Esophagus squamous epithelium (tissue), 5 donors: ENCODE measurements at places on chromosomes 1 and 21.

DNA sequence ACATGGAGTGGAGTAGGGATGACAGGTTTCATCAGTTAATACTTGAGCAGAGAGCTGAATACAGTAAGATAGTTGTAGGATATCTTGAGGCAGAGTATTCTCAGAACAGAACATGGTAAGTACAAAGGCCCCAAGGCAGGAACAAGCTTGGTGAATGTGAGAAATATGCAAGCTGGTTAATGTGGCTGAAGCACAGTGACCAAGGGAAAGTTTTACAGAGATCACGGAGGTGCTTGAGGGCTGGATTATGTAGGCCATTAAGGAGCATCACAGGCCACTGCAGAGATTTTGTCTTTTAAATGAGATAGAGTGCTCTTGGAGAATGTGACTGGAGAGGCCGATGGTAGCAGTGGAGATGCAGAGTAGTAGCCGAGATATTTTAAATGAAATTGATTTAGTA, 54.0 kb upstream of the BOLA1 start:
- no peaks in the 10 kb centered on the region for H3K36me3 ChIP-seq
- H3K27me3 ChIP-seq = no peaks in the 10 kb centered on the region
- no peak for DNase-seq
- no peak overlapping the region for H3K27ac ChIP-seq
- H3K4me1 ChIP-seq = peaks cover 47% of the 10 kb centered on the region

DNA sequence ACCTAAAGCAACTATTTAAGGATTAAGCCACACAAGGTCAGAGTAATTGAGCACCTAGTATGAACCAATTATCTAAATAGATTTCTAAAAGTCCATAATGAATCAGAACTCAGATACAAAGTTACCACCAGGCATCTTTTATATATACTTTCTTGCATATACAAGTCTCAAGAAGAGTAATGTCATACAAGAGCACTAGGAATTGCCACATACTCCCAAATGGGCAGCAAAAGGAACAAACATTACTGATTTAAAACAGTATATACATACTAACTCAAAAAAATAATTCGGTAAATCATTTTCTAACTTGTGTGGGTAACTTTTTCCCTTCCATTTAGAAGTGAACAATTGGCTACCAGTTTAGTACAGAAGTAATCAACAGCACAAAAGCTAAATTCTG, 22.1 kb downstream of the SERBP1 start:
- H3K36me3 ChIP-seq = peaks cover 6% of the 10 kb centered on the region
- no peaks in the 10 kb centered on the region for H3K27me3 ChIP-seq
- peaks cover 57% of the 10 kb centered on the region for H3K4me1 ChIP-seq
- no peak overlapping the region for H3K4me3 ChIP-seq
- H3K27ac ChIP-seq = no peak overlapping the region
- DNase-seq = no peak

GRCh38 chr1:115753361-115753760, 15.2 kb downstream of the CASQ2 start:
- H3K4me1 ChIP-seq = peaks cover 69% of the 10 kb centered on the region
- no peak for DNase-seq
- H3K4me3 ChIP-seq = no peak overlapping the region
- H3K36me3 ChIP-seq = no peaks in the 10 kb centered on the region
- H3K27ac ChIP-seq = peak overlapping the region; percentile 23
- H3K27me3 ChIP-seq = no peaks in the 10 kb centered on the region

DNA sequence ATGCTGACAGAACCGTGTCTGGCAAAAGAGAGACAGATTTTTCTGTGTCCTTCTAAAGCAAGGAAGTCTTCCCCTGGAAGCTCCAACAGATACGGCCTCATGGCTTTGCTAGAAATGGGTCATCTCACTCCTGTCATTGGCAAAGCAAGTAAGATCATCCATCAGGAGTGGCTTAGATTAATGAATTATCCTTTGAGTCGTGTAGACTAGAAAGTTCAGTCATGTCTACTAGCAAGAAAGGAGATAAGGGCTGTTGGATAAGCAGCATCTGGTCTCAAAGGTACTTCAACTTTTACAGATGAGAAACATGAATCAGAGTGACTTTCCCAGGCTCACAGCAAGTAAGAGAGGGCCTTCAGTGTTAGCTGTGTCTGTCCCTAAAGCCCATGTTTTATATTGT, 3.4 kb upstream of the AGO3 start:
- no peak overlapping the region for H3K27ac ChIP-seq
- H3K36me3 ChIP-seq = peaks cover 3% of the 10 kb centered on the region
- H3K4me1 ChIP-seq = peaks cover 4% of the 10 kb centered on the region
- H3K27me3 ChIP-seq = no peaks in the 10 kb centered on the region

DNA sequence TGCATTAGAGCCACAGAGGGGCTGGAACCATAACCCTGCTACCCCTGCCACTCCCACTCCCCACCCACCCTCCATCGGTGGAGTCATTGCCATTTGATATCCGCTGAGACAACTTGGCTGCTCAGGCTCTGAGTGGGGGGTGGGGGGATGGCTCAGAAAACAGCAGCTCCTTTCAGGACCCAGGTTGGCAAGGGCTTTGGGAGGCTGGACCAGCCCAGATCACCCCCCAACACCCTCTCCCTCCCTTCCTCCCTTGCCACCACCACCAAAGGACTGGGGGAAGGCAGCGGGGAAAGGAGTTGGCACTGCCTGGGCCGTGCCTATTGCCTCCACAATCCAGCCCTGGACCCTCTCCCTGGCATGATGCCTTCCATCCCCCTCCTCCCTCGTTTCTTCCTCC, 1.7 kb downstream of the KCNJ10 start:
- H3K4me3 ChIP-seq = no peak overlapping the region
- H3K36me3 ChIP-seq = no peaks in the 10 kb centered on the region
- H3K27ac ChIP-seq = no peak overlapping the region
- DNase-seq = no peak
- no peaks in the 10 kb centered on the region for H3K27me3 ChIP-seq
- peaks cover 16% of the 10 kb centered on the region for H3K4me1 ChIP-seq

DNA sequence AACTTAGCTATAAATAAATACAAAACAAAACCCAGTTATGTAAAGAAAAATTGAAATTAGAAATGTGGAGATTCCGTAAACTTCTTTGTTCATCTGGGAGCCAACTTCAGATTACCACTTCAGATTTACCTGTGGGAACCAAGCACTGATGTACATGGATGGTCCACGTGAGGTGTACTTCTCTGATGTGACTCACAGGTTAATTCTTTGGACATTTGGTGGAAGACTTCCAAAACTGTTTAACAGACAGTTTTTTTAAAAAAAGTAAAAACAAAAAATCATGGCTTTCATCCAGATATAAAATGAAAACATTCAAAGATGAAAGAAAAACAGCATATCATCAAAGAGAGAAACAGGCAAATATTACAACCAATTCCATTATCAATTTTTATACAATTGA, 92.0 kb downstream of the MAST2 start:
- no peaks in the 10 kb centered on the region for H3K36me3 ChIP-seq
- H3K4me1 ChIP-seq = no peaks in the 10 kb centered on the region
- no peaks in the 10 kb centered on the region for H3K27me3 ChIP-seq
- H3K27ac ChIP-seq = no peak overlapping the region

DNA sequence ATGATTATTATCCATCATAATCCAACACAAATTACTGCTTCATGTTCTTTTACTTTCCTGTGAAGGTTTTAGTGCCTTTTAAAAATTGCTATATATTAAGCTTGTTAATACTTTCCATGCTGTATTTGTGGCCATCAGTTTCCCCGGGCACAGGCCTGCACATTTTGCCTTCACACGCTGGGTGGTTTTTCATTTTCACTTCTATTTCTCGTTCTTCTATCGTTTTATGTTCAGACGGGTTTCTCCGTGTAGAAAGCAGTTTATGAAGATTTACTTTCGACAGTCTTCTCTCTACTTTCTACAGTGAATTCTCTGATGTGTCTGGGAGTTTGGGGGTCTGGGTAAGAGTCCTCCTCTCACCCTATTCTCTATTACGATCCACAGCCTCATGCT, 9.5 kb downstream of the RUNX3 start:
- H3K4me1 ChIP-seq = no peaks in the 10 kb centered on the region
- peaks cover 64% of the 10 kb centered on the region for H3K27me3 ChIP-seq
- DNase-seq = no peak
- H3K36me3 ChIP-seq = no peaks in the 10 kb centered on the region
- H3K4me3 ChIP-seq = no peak overlapping the region

GRCh38 chr1:41005876-41006275, 15.6 kb downstream of the SLFNL1 start:
- DNase-seq = no peak
- H3K4me1 ChIP-seq = peaks cover 49% of the 10 kb centered on the region
- H3K36me3 ChIP-seq = peaks cover 4% of the 10 kb centered on the region
- no peak overlapping the region for H3K27ac ChIP-seq

DNA sequence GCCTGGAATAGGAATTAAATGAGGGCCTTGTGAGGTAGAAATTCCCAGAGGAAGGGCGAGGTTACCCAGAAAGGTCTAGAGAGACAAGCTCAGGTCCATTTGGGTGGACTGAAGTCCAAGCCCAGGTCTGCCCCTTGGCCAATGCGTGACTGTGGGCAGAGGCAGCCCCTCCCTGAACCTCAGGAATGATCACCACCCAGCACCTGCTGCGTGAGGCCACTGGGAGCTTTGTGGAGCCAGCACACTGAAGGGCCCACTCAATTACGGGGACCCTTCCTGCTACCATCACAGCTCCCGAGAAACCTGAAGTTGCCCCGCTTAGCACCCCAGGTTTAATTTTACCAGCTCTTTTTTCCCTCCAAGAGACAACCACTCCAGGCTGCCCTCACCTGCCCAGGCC, 6.5 kb upstream of the MATN1 start:
- no peaks in the 10 kb centered on the region for H3K4me1 ChIP-seq
- no peak for DNase-seq
- no peak overlapping the region for H3K27ac ChIP-seq
- peaks cover 8% of the 10 kb centered on the region for H3K36me3 ChIP-seq
- no peaks in the 10 kb centered on the region for H3K27me3 ChIP-seq
- H3K4me3 ChIP-seq = no peak overlapping the region

- H3K36me3 ChIP-seq = no peaks in the 10 kb centered on the region
- no peak for DNase-seq
- H3K27ac ChIP-seq = no peak overlapping the region
- peaks cover 36% of the 10 kb centered on the region for H3K4me1 ChIP-seq
- H3K4me3 ChIP-seq = no peak overlapping the region
Observed at GRCh38 chr1:197905699-197906351, 3.4 kb downstream of the C1orf53 start.

- peaks cover 24% of the 10 kb centered on the region for H3K27me3 ChIP-seq
- H3K36me3 ChIP-seq = no peaks in the 10 kb centered on the region
- no peak overlapping the region for H3K4me3 ChIP-seq
- peak overlapping the region; percentile 29 for H3K27ac ChIP-seq
- DNase-seq = no peak
Observed at GRCh38 chr1:7552402-7552801, 218.7 kb upstream of the VAMP3 start.

- no peaks in the 10 kb centered on the region for H3K36me3 ChIP-seq
- DNase-seq = no peak
- H3K4me3 ChIP-seq = no peak overlapping the region
Observed at GRCh38 chr21:22609802-22610201, 1611.6 kb downstream of the NCAM2 start.

- no peaks in the 10 kb centered on the region for H3K4me1 ChIP-seq
- H3K27me3 ChIP-seq = no peaks in the 10 kb centered on the region
- H3K27ac ChIP-seq = no peak overlapping the region
- DNase-seq = no peak
Observed at GRCh38 chr1:188027613-188028012, 1198.9 kb downstream of the PLA2G4A start.

DNA sequence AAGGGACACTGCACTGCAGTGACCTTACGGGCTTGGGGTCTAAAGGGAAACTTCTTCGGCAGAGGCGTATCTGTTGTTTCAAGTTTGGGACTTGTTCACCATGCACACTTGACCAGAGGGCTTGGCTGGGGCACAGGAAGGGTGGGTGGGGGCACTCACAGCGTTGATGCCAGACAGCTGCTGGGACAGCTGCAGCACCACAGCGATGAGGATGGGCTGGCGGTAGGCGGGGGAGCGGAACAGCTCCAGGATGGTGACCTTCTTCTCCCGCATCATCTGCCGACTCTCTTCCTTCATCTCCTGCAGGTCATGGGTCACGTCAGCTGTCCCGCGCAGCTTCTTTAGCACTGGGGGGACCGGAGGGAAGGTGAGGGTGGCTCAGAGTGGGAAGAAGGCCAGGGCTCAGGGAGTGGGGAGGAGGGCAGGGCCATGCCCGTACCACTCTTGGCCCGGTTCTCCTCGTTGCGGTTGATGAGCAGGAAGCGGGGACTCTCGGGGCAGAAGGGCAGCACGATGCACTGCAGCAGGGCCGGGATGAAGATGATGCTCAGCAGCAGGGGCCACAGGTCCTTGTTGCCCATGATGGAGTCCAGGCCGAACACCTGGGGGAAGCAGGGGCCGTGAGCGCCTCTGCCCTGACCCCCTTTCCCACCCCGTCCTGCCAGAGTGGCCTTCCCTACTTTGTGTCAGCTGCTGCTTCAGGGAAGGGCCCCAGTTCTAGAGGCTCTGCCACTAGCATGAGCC, 29.1 kb downstream of the SLC2A1 start:
- no peak for DNase-seq
- no peak overlapping the region for H3K4me3 ChIP-seq
- H3K4me1 ChIP-seq = peaks cover 45% of the 10 kb centered on the region
- no peaks in the 10 kb centered on the region for H3K27me3 ChIP-seq
- H3K27ac ChIP-seq = peak overlapping the region; percentile 96

DNA sequence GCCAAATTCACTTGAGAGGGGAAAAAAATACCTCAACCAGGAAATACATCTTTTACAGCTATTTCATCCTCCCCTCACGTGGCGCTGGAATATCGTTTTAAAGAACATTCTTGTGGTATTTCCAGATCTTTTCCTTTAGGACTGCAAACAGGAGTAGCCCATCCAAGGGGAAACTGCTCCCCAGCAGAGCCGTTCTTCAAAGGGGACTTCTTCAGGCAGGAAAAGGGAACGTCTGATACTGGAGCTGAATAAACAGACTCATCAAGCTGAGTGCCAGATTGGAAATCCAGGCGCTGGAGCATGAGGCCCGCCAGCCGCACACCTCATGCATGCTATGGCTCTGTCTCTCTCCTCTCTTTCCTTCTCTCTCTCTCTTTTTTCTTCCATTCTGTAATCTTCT, 34.0 kb upstream of the PROX1 start:
- H3K27ac ChIP-seq = no peak overlapping the region
- H3K27me3 ChIP-seq = no peaks in the 10 kb centered on the region
- H3K36me3 ChIP-seq = no peaks in the 10 kb centered on the region
- no peak for DNase-seq
- no peaks in the 10 kb centered on the region for H3K4me1 ChIP-seq

DNA sequence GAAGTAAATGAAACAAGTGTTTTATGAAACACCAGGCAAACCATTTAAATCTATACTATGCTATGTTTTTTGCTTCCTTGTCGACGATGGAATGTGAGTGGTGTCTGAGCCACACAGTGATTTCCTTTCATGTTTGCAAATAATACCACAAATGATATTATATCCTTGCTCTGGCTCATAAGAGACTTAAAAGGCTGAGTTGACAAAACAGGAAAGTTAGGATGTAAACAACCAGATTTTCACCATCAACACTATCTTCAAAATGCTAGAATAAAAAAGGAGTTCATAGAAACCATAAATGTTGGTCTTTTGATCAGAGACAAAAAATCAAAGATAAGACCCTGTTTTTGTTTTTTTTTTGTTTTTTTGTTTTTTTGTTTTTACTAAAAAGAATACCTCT, 17.8 kb upstream of the MAGI3 start:
- H3K27me3 ChIP-seq = no peaks in the 10 kb centered on the region
- H3K27ac ChIP-seq = no peak overlapping the region
- no peak for DNase-seq
- peaks cover 12% of the 10 kb centered on the region for H3K4me1 ChIP-seq
